Neural crest cell (in vitro differentiated cells): ENCODE measurements at places on chromosomes 12 and 14.

- DNase-seq: no peak
These were observed 13.4 kb downstream of the SERPINA6 start for GRCh38 chr14:94309721-94310120.

- DNase-seq: no peak
These were observed 59.1 kb upstream of the DCN start for GRCh38 chr12:91241756-91242155.

GRCh38 chr12:23115984-23116383 is 491.0 kb downstream of the ETNK1 start:
- DNase-seq: no peak

DNA sequence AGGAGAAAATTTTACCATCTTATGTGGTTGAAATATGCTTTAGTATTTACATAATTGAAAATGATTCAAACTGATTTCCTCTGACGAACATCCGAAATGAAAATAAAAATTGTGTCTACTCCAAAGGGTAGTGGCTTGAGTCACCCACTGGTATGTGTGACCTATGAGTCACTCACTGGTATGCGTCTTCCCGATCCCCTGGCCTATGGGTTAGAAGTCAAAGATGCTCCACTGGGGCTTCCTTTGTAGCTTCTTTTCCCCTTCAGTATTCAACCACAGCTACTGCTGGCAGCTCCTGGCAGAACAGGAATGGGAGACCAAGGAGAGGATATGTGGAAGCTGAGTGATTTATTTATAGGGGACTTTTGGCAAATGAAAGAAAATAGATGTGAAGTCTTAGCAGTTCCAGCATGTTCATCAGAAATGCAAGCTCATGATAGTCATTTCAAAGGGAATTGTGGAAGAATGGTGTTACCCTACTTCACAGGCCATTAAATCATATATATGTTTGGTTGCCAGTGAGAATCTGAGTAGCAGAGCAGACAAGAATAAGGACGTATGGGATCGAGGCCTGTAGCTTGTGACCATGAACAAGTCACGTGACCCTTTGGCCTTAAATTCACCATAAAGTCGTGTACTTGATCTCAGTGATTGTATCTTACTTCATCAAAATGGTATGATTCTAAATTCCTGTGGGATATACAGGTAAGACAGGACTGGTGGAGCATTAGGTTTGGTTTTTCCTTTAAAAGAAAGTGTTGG is 108.3 kb downstream of the CRADD start:
- no peak for DNase-seq

- DNase-seq: no peak
These were observed 401.7 kb downstream of the TRHDE start for GRCh38 chr12:72673853-72674252.
